Activated CD8-positive, alpha-beta memory T cell treated with anti-CD3 and anti-CD28 coated beads, Interleukin-2, amount 10 ng/mL, durations not matched to agents 7 days and 5 days (primary cell): ENCODE measurements at places on chromosomes 4 and X.

- no peak for DNase-seq
- no peak overlapping the region for H3K4me3 ChIP-seq
- H3K27me3 ChIP-seq, result peaks cover 51% of the 10 kb centered on the region
- no peaks in the 10 kb centered on the region for H3K36me3 ChIP-seq
These were observed 4.0 kb downstream of the DCLK2 start for GRCh38 chr4:150082241-150082640.

GRCh38 chrX:45888518-45888917, 656.7 kb downstream of the ZNF674 start:
- no peak overlapping the region for H3K27ac ChIP-seq
- H3K4me1 ChIP-seq, result no peaks in the 10 kb centered on the region
- H3K4me3 ChIP-seq, result no peak overlapping the region
- no peaks in the 10 kb centered on the region for H3K27me3 ChIP-seq
- H3K36me3 ChIP-seq, result no peaks in the 10 kb centered on the region
- DNase-seq, result no peak

DNA sequence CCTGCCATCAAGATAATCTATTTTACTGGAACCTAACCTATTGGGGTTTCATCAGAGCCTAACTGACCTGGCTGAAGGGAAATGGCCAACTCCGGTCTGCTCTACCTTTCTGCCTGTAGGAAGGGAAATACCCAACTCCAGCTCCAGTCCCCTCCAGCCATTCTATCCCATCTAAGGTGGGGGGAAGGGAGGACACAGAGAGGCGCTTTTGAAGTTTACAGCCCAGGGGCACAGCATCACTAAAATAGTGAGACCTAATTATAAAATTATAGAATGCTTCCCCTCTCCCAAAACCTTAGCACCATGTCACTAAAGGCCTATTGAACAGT, 27.8 kb upstream of the ACSL4 start:
- no peak for DNase-seq
- H3K36me3 ChIP-seq, result no peaks in the 10 kb centered on the region
- peaks cover 2% of the 10 kb centered on the region for H3K27me3 ChIP-seq
- H3K4me1 ChIP-seq, result peaks cover 16% of the 10 kb centered on the region
- no peak overlapping the region for H3K4me3 ChIP-seq

DNA sequence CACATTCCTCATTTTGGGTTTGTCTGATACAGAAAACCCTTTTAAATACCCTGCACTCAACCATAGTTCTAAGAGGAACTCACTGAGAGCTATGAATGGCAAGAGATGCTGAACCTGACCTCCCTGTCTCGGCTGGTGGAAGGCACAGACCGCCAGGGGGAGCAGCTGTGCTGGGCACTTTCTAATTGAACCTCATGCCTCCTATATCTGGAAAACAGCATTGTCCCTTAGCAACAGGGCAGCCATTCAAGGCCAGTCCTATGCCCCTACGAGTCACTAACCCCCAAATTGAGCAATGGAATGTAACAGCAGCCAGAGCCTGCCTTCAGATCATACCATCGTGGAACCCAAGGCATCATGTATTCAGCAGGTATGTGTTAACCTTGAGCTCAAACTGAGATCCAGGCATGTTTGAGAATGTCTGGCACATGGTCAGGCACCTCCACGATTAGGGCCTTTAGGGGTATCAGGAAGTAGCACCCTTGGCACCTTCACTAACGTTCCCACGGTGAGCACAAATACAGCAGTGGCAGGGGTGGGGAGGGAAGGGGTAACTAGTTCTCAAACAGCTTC, 5.1 kb downstream of the USP27X start:
- H3K36me3 ChIP-seq, result no peaks in the 10 kb centered on the region
- H3K4me1 ChIP-seq, result peaks cover 6% of the 10 kb centered on the region
- no peak overlapping the region for H3K27ac ChIP-seq
- peaks cover 5% of the 10 kb centered on the region for H3K27me3 ChIP-seq
- no peak overlapping the region for H3K4me3 ChIP-seq

GRCh38 chrX:37926700-37927099, 79.3 kb upstream of the DYNLT3 start:
- H3K4me3 ChIP-seq, result no peak overlapping the region
- H3K27ac ChIP-seq, result no peak overlapping the region
- peaks cover 8% of the 10 kb centered on the region for H3K27me3 ChIP-seq
- no peaks in the 10 kb centered on the region for H3K4me1 ChIP-seq
- H3K36me3 ChIP-seq, result no peaks in the 10 kb centered on the region

DNA sequence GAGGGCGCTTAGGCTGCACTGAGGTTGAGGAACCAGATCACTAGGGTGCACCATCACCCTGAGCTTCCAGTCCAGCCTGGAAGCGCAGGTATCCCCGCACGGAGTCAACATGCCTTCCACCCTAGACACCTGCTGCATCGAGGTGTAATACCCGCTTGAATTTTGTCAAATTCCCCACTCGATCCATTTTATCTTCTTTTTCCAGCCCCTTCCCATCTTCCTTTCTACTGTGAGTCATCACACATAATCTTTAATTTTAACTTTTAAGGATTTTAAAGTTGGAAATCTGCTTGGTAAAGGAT, 821 bp downstream of the PLK4 start:
- H3K36me3 ChIP-seq, result peaks cover 38% of the 10 kb centered on the region
- H3K4me1 ChIP-seq, result peaks cover 47% of the 10 kb centered on the region
- no peak for DNase-seq
- H3K27ac ChIP-seq, result peak overlapping the region; percentile 96

- no peak for DNase-seq
- H3K36me3 ChIP-seq, result no peaks in the 10 kb centered on the region
- H3K27ac ChIP-seq, result no peak overlapping the region
These were observed 41.1 kb downstream of the FRMD7 start for GRCh38 chrX:132086672-132087071.

GRCh38 chr4:156517956-156518355, 453.6 kb downstream of the PDGFC start:
- H3K36me3 ChIP-seq, result no peaks in the 10 kb centered on the region
- no peak for DNase-seq
- H3K27ac ChIP-seq, result no peak overlapping the region
- no peaks in the 10 kb centered on the region for H3K27me3 ChIP-seq
